Osteoblast (primary cell): ENCODE measurements at places on chromosomes 5 and 9. TPM values are rescaled to one million over a fixed set of nuclear protein-coding genes. Genes with fewer than 3 reads are reported as not detected.

DNA sequence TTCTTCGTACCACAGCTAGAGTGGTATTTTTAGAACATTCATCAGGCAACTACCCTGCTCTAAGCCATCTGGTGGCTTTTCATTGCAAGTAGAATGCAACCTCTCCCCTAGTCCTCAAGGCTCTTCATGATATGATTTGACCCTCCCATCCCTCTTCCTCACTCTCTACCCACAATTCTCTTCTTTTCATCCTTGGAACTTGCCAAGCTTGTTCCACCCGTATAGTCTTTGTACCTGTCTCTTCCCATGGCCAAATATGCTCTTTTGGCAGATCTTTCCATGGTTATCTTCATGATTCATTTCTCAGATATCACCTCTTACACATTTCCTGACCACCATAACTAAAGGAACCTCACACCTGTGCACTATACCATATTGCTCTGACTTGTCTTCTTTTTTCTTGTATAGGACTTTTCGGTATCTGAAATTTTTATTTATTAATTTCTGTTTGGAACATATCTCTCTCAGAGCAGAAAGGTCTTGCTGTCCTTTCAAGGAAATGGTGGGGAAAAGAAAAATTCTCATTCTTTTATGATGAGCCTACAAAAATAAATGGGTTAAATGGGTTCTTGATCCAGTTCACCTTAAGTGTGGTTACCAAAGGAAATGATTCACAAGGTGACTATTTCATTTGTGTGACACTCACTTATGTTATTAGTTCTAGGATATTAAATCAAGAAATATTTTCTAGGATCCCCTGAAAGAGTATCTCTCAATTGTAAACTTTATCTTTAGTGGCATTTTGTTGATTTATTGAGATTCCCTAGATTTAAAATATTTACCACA is 3.7 kb upstream of the CD274 start:
- H3K4me3 ChIP-seq: no peak overlapping the region
- no peak overlapping the region for H3K27ac ChIP-seq
- DNase-seq: no peak
- peaks cover 19% of the 10 kb centered on the region for H3K4me1 ChIP-seq
- H3K27me3 ChIP-seq: no peaks in the 10 kb centered on the region
- H3K36me3 ChIP-seq: no peaks in the 10 kb centered on the region

- peaks cover 7% of the 10 kb centered on the region for H3K36me3 ChIP-seq
- H3K27me3 ChIP-seq: no peaks in the 10 kb centered on the region
- no peak for DNase-seq
Observed at GRCh38 chr9:131892162-131892707, 152.4 kb upstream of the RAPGEF1 start.

DNA sequence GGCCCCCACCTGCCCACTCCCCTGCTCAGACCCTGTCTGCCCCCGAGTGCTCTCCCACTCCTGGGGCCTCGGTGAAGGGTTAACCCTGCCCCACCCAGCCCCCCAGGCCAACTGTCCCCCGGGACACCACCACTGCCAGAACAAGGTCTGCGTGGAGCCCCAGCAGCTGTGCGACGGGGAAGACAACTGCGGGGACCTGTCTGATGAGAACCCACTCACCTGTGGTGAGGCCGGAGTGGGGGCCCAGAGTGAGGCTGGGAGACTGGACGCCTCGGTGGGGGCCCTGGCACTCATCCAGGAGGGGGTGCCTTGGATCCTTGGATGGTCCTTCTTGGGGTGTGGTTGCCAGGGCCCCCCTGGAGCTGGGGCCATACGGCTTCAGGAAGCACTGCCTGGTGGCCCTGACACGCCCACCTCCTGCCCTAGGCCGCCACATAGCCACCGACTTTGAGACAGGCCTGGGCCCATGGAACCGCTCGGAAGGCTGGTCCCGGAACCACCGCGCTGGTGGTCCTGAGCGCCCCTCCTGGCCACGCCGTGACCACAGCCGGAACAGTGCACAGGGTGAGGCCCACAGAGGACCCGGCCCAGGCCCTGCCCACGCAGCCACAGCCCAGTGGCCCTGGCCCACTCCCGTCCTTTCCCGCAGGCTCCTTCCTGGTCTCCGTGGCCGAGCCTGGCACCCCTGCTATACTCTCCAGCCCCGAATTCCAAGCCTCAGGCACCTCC is 2.1 kb downstream of the MAMDC4 start:
- peaks cover 15% of the 10 kb centered on the region for H3K36me3 ChIP-seq
- H3K27me3 ChIP-seq: no peaks in the 10 kb centered on the region
- DNase-seq: peak; percentile 77
- peaks cover 14% of the 10 kb centered on the region for H3K4me1 ChIP-seq
- no peak overlapping the region for H3K27ac ChIP-seq
- no peak overlapping the region for H3K4me3 ChIP-seq

DNA sequence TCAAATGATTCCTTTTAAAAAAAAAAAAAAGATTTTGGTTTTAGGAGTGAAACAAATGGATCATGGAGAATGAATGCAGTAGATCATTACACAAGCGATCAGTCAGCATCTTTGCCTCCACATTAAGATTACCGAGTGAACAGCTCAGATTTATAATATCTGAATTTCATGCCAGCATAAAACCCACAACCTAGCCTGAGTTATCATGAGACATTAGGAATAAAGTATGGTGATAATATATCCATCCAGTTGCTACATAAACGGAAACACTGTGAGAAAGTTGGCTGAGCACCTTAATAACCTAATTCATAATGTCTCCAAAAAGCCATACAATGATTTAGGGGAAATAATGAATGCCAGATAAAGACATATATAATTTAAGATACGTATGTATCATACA is 553.1 kb upstream of the TUSC1 start:
- no peaks in the 10 kb centered on the region for H3K4me1 ChIP-seq
- H3K4me3 ChIP-seq: no peak overlapping the region
- no peak overlapping the region for H3K27ac ChIP-seq
- no peaks in the 10 kb centered on the region for H3K27me3 ChIP-seq
- no peaks in the 10 kb centered on the region for H3K36me3 ChIP-seq
- no peak for DNase-seq

DNA sequence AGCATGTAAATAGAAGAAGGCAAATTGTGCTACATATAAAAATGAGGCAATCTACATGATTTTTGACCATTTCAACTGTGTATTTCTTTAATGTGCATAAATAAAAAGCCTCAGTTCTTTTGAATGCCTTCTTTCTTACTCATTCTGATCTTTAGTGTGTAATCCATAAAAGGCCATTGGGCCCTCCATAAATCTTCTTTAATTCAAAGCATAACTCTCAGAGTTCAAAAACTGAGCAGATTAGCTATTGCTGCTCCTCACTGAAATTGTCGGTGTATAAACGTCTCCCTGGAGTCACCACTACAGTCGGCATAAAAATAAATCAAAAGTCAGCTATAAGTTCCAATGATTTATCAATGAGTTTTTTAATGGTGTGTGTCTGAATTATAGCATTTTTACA is 45.3 kb upstream of the ADAMTSL1 start:
- H3K36me3 ChIP-seq: no peaks in the 10 kb centered on the region
- no peak overlapping the region for H3K4me3 ChIP-seq
- H3K27me3 ChIP-seq: no peaks in the 10 kb centered on the region
- H3K4me1 ChIP-seq: peaks cover 48% of the 10 kb centered on the region
- no peak for DNase-seq

- H3K36me3 ChIP-seq: peaks cover 3% of the 10 kb centered on the region
- no peak overlapping the region for H3K27ac ChIP-seq
- H3K4me3 ChIP-seq: no peak overlapping the region
- DNase-seq: no peak
- no peaks in the 10 kb centered on the region for H3K27me3 ChIP-seq
Observed at GRCh38 chr5:139182528-139183296, 15.5 kb downstream of the SIL1 start.

GRCh38 chr9:18705796-18706392 is 231.9 kb downstream of the ADAMTSL1 start:
- peaks cover 58% of the 10 kb centered on the region for H3K36me3 ChIP-seq
- H3K4me1 ChIP-seq: peaks cover 24% of the 10 kb centered on the region
- no peaks in the 10 kb centered on the region for H3K27me3 ChIP-seq

- no peak overlapping the region for H3K27ac ChIP-seq
- H3K27me3 ChIP-seq: peaks cover 62% of the 10 kb centered on the region
- no peaks in the 10 kb centered on the region for H3K36me3 ChIP-seq
- no peaks in the 10 kb centered on the region for H3K4me1 ChIP-seq
- no peak overlapping the region for H3K4me3 ChIP-seq
- DNase-seq: no peak
Observed at GRCh38 chr9:114925039-114925438, 5.4 kb downstream of the TNFSF8 start.

- no peak overlapping the region for H3K27ac ChIP-seq
- H3K27me3 ChIP-seq: no peaks in the 10 kb centered on the region
- no peaks in the 10 kb centered on the region for H3K4me1 ChIP-seq
- no peak for DNase-seq
- no peaks in the 10 kb centered on the region for H3K36me3 ChIP-seq
- no peak overlapping the region for H3K4me3 ChIP-seq
Observed at GRCh38 chr5:63263411-63263810, 684.8 kb downstream of the LRRC70 start.

DNA sequence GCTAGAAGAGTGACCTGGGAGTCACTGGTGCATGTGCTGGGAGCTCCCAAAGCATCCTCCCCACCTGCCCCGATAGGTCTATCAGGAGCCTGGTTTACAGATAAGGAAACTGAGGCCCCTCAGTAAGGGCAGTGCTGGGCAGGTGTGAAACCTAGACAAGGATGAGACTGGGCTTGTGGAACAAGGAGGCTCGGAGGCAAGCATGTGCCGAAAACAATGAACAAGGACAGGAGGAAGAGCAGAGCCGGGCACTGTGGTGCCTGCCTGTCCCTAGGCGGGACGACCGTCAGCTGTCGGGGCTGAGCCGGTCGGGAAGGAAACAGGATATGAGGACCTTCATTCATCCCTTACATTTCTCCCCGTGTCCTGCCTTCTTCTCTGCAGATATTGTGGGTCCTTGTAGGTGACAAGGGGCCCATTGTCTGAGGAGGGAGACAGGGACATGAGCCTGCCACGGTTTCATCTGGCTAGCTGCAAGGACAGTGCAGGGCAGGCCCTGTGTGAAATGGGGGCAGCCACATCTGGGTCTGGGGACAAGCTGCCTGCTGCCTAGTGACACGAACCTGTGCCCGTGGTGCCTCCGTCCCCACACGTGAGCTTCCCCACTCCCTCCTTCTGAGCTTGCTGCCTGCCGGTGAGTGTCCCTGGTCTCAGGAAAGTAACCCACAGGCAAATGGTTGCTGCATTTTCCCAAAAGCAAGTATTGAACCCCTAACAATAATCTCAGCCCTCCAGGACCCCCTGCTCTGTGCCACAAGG is 18.6 kb downstream of the FGD3 start:
- H3K27ac ChIP-seq: no peak overlapping the region
- H3K36me3 ChIP-seq: no peaks in the 10 kb centered on the region
- H3K4me3 ChIP-seq: no peak overlapping the region

GRCh38 chr5:150393096-150393645 is 19.5 kb downstream of the CD74 start:
- H3K27ac ChIP-seq: no peak overlapping the region
- peak; percentile 80 for DNase-seq
- peaks cover 62% of the 10 kb centered on the region for H3K36me3 ChIP-seq
- no peak overlapping the region for H3K4me3 ChIP-seq
- no peaks in the 10 kb centered on the region for H3K27me3 ChIP-seq

GRCh38 chr5:158780656-158781237 is 319.0 kb downstream of the EBF1 start:
- no peaks in the 10 kb centered on the region for H3K27me3 ChIP-seq
- DNase-seq: no peak
- no peak overlapping the region for H3K27ac ChIP-seq
- H3K4me3 ChIP-seq: no peak overlapping the region
- peaks cover 5% of the 10 kb centered on the region for H3K36me3 ChIP-seq
- peaks cover 9% of the 10 kb centered on the region for H3K4me1 ChIP-seq

DNA sequence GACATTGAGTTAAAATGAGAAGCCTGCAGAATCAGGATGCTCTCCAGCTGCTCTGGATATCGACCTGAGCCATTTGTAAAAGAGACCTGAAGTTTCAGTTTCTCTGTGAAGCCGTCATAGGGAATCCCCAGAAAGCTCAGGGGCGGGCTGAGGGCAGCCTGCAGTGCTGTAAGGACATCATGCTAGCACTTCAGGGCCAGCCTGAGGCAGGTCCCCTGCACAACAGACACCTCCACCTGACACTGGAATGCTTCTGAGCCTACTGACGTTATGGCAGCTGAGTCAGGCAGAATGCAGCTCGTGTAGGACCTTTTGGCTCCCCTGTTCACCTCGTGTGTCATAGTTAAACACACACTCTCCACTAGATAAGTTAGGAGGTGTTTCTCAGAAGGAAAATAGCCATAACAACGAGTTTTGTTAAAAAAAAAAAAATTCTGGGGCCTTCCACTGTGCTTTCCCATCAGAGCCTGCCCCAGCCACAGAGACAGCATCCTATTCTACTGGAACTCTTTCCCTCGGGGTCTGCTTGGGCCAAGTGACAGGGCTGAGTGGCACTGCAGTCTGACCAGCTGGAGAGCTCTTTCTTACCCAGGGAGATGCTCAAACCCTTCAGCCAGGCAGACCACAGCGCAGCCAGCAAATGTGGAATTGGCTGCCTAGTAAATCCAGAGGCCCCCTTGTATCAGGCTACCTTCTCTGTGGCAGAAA is 354.9 kb downstream of the DIRAS2 start:
- no peaks in the 10 kb centered on the region for H3K27me3 ChIP-seq
- H3K27ac ChIP-seq: no peak overlapping the region
- no peak for DNase-seq
- H3K4me1 ChIP-seq: no peaks in the 10 kb centered on the region

- H3K4me1 ChIP-seq: peaks cover 24% of the 10 kb centered on the region
- H3K27me3 ChIP-seq: no peaks in the 10 kb centered on the region
- no peak overlapping the region for H3K4me3 ChIP-seq
- H3K36me3 ChIP-seq: no peaks in the 10 kb centered on the region
Observed at GRCh38 chr5:146731909-146732659, 146.5 kb downstream of the PPP2R2B start.

DNA sequence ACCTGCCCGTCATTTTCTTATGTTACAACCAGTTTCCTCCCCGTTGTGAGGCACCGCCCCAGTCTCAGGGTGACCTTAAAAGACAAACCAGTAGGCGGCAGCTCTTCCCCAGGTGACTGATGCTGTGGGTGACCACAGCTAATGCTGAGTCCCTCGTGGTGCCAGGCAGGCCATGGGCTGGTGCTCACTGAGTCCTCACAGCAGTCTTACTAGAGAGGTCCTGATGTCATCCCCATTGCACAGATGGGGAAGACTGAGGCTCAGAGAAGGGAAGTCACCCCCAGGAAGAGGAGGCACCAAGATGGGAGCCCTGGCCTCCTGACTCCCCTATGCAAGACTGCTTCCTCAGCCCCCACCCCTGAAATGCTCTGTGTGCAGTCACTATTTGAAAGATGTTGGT is 978 bp downstream of the CFAP157 start:
- H3K27ac ChIP-seq: no peak overlapping the region
- no peaks in the 10 kb centered on the region for H3K4me1 ChIP-seq
- H3K27me3 ChIP-seq: no peaks in the 10 kb centered on the region

- H3K4me3 ChIP-seq: no peak overlapping the region
- H3K27ac ChIP-seq: no peak overlapping the region
- H3K27me3 ChIP-seq: no peaks in the 10 kb centered on the region
- no peaks in the 10 kb centered on the region for H3K36me3 ChIP-seq
- H3K4me1 ChIP-seq: no peaks in the 10 kb centered on the region
Observed at GRCh38 chr9:96604004-96604319, 15.7 kb downstream of the CDC14B start.

The ADAMTS19 gene
- not detected in 2 replicates for total RNA-seq

The BOD1 gene
- total RNA-seq: 90.5 and 91.6 TPM in 2 replicates

The SPATA24 gene
- total RNA-seq: 2.9 and 3.6 TPM in 2 replicates

The TCF7 gene
- total RNA-seq: 2.9 and 3.3 TPM in 2 replicates

The SLC6A19 gene
- not detected in 2 replicates for total RNA-seq

The SGCD gene
- total RNA-seq: 27.1 and 33.3 TPM in 2 replicates

The GRIA1 gene
- total RNA-seq: 0.29 and 1.1 TPM in 2 replicates

The FOXB2 gene
- total RNA-seq: not detected in 2 replicates

The ANKRD55 gene
- total RNA-seq: not detected in 2 replicates
